Esophagus squamous epithelium (tissue), 5 donors: ENCODE measurements at places on chromosomes 12 and 14.
A peak's percentile ranks its signal among the peaks of the same experiment; 100 is the strongest.

DNA sequence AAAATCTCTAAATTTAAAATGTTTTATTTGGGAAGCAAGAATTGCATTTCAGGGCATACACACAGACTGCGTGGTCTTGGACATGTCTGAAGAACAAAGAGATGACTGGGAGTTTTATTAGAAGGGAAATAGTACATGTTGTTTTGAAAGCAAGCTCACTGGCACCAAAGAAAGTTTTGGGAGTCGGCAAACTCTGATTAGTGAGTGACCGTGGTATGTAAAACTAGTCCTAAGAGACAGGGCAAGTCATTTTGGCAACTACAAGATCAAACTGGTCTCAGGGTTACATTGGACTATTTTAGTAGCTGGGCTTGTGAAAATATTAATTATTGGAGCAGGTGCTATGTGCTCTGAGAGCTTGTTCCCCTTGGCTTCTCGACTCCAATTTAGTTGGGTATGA is 14.9 kb downstream of the TMEM116 start:
- no peak overlapping the region for H3K4me3 ChIP-seq
- H3K4me1 ChIP-seq: peaks cover 36% of the 10 kb centered on the region
- H3K36me3 ChIP-seq: no peaks in the 10 kb centered on the region

DNA sequence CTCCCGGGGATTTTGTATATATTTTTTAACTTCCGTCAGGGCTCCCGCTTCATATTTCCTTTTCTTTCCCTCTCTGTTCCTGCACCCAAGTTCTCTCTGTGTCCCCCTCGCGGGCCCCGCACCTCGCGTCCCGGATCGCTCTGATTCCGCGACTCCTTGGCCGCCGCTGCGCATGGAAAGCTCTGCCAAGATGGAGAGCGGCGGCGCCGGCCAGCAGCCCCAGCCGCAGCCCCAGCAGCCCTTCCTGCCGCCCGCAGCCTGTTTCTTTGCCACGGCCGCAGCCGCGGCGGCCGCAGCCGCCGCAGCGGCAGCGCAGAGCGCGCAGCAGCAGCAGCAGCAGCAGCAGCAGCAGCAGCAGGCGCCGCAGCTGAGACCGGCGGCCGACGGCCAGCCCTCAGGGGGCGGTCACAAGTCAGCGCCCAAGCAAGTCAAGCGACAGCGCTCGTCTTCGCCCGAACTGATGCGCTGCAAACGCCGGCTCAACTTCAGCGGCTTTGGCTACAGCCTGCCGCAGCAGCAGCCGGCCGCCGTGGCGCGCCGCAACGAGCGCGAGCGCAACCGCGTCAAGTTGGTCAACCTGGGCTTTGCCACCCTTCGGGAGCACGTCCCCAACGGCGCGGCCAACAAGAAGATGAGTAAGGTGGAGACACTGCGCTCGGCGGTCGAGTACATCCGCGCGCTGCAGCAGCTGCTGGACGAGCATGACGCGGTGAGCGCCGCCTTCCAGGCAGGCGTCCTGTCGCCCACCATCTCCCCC is 777 bp downstream of the ASCL1 start:
- no peak overlapping the region for H3K27ac ChIP-seq
- peak overlapping the region; percentile 19 for H3K4me3 ChIP-seq
- peaks cover 34% of the 10 kb centered on the region for H3K4me1 ChIP-seq
- no peak for DNase-seq
- H3K36me3 ChIP-seq: no peaks in the 10 kb centered on the region
- H3K27me3 ChIP-seq: peaks cover 40% of the 10 kb centered on the region

DNA sequence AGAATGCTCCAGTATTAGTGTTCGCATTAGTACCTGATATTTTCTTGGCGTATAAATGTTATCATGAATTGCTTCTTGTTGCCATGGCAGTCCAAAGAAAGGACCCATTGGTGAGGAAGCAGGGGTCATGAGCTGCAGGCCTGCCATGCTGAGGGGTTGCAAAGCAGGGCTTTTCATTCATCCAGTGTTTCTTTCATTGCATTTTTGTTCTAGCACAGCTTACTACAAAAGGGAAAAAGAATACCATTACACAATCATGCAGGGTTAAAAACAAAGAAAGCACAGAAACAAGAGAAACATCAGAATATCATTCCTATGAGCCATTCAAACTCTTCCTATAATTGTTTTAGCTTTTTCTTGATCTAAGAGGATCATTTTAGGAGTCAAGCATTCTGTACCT is 24.0 kb downstream of the DICER1 start:
- H3K27me3 ChIP-seq: no peaks in the 10 kb centered on the region
- no peak overlapping the region for H3K4me3 ChIP-seq
- DNase-seq: no peak

- no peaks in the 10 kb centered on the region for H3K36me3 ChIP-seq
- H3K4me3 ChIP-seq: no peak overlapping the region
- no peaks in the 10 kb centered on the region for H3K4me1 ChIP-seq
- no peaks in the 10 kb centered on the region for H3K27me3 ChIP-seq
- no peak overlapping the region for H3K27ac ChIP-seq
Observed at GRCh38 chr12:77600468-77600843, 230.2 kb upstream of the NAV3 start.

GRCh38 chr14:54105406-54105805 is 148.8 kb upstream of the BMP4 start:
- no peaks in the 10 kb centered on the region for H3K36me3 ChIP-seq
- H3K27me3 ChIP-seq: no peaks in the 10 kb centered on the region
- H3K4me3 ChIP-seq: no peak overlapping the region
- no peak for DNase-seq

DNA sequence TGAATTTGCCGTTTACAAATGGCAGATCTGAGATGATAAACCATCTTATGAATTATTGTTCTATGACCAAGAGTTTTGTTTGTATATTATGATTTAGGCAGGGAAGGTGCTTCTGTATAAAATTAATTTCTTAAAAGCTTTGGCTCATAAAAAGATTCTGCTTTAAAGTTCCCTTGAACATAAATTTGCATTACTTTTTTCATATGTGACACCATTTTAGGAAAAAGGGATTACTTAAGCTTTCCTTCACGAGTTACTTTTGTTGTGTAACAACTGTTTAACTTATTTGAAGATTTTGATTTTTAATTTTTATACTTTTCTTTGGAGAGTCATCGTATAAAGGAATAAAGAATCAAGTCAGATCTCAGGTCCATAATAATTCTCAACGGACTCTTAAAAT is 3.3 kb downstream of the ETNK1 start:
- DNase-seq: no peak
- H3K27me3 ChIP-seq: no peaks in the 10 kb centered on the region
- H3K4me3 ChIP-seq: peak overlapping the region; percentile 100
- H3K27ac ChIP-seq: peak overlapping the region; percentile 100

DNA sequence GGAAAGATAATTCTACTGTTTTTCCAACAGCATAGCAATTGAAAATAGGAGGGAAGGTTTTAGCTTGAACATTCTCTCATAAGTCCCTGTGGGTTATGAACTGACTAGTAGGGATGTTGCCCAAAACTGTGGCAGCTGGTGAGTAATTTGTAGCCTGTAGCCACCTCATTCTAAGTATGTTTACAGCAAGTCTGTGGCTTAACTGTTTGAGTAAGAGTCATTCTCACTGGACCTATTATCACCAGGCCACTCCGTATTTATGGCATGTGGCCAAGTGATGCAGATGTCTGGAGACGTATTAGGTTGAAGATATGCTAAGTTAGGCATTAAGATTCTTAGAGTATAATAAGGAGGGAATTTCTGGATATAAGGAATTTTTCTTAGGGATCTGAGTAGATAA is 458.3 kb downstream of the ETNK1 start:
- no peak for DNase-seq
- H3K4me3 ChIP-seq: no peak overlapping the region
- H3K36me3 ChIP-seq: no peaks in the 10 kb centered on the region
- H3K27me3 ChIP-seq: no peaks in the 10 kb centered on the region
- H3K27ac ChIP-seq: no peak overlapping the region

- H3K4me1 ChIP-seq: peaks cover 32% of the 10 kb centered on the region
- no peaks in the 10 kb centered on the region for H3K27me3 ChIP-seq
- H3K4me3 ChIP-seq: no peak overlapping the region
- no peak overlapping the region for H3K27ac ChIP-seq
- no peak for DNase-seq
Observed at GRCh38 chr14:88616697-88617096, 53.9 kb downstream of the ZC3H14 start.

GRCh38 chr12:67086116-67086515 is 183.0 kb upstream of the CAND1 start:
- no peak overlapping the region for H3K4me3 ChIP-seq
- H3K27ac ChIP-seq: no peak overlapping the region
- no peak for DNase-seq
- H3K4me1 ChIP-seq: peaks cover 2% of the 10 kb centered on the region
- no peaks in the 10 kb centered on the region for H3K36me3 ChIP-seq
